ENCODE measurements at places on chromosomes 2 and 18.
A peak's percentile ranks its signal among the peaks of the same experiment; 100 is the strongest.

DNA sequence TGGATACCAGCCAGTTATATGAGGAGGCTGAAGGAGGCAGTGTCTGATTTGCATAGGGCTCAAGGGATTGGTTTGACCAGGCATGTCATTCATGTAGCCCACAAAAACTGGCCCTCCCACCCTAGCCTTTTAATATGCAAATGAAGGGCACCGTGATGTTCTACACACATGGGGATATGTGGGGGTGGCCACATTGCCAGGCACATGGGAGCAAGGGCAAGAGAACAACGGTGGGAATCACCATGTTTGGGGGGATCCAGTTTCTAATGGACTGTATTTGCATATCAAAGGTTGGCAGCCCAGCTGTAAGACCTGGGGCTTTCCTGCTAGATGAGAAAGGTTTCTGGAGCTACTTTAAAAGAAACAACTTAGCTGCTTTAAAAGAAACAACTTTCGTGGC lies 65.1 kb upstream of the SLC25A52 start:
- DNase-seq, result no peak

GRCh38 chr2:943821-944220 lies 6.8 kb upstream of the SNTG2 start:
- no peak for DNase-seq

GRCh38 chr2:2579814-2580213 lies 248.7 kb upstream of the MYT1L start:
- no peak for DNase-seq

GRCh38 chr2:105329197-105329554 lies 359 bp downstream of the TGFBRAP1 start:
- no peak for DNase-seq

DNA sequence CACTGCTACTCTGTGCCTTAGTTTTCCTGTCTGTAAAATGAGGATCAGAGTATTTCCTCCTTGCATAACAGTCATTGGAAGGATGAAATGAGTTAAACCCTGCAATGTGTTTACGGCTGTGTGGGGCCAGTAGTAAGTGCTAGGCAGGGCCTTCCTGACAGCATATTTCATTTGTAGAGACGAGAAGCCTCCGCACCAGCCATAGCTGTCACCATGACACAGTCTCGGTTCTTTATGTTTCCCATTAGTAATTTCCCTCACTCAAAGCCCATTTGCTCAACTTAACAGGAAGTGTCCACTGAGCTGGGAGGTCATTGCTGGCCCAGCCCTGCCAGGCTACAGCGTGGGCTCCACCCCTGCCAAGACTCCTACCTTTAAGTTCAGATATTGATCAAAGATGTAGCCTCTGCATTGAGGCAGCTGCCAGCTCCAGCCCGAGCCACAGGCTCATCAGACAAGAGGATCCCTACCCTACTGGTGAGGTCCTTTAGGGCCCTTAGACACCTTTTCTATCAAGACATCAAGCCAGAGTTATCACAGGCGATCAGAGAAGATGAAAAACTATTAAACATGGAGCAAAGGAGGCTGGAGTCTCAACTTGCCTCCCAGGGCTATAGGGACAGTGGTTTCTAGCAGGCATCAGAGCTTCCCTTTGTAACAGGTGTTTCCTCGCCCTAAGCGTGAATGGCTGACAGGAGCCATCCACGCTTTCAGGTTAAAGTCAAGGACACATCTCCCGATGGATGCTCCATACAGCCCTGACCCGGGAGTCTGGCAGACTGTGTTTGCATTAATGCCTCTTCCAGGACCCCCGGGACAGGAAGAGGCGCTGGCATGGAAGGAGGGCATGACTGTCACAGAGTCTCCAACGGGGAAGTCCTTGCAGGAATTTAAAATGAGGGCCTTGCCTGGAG lies 251.7 kb downstream of the NDUFA10 start:
- no peak for DNase-seq

- DNase-seq, result no peak
Observed at GRCh38 chr2:240256704-240257637, 116.5 kb upstream of the OTOS start.

GRCh38 chr18:24128700-24129099 lies 10.2 kb upstream of the CABYR start:
- no peak for DNase-seq

DNA sequence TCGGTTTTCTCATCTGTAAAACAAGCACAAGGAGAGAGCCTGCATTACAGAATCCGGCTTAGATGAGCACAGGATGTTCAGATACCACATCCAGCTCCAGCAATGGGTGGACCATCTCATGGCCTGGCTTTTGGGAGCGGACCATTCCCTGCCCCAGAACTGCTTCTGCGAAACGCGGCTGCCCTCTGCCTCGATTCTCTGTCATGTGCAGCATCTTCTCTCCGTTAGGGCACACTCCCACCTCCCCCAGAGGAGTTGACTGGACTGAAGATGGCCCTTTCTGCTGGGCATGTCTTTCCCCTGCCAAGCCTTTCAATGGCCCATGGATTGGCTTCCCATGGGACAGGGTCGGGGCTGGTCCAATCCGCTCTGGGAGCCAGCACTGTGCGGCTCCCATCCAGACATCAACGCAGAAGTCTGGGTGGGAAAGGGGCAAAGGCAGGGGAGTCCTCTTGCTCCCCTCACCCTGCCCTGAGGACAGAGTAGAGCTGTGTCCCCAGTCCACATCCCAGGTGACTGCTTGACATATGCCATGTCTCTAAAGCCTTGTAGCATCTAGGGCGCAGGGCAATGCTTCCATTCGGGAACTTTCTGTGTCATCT lies 14.3 kb upstream of the FAHD2A start:
- DNase-seq, result no peak

GRCh38 chr18:75173125-75173432 lies 35.9 kb downstream of the PTGR3 start:
- DNase-seq, result peak; percentile 5

DNA sequence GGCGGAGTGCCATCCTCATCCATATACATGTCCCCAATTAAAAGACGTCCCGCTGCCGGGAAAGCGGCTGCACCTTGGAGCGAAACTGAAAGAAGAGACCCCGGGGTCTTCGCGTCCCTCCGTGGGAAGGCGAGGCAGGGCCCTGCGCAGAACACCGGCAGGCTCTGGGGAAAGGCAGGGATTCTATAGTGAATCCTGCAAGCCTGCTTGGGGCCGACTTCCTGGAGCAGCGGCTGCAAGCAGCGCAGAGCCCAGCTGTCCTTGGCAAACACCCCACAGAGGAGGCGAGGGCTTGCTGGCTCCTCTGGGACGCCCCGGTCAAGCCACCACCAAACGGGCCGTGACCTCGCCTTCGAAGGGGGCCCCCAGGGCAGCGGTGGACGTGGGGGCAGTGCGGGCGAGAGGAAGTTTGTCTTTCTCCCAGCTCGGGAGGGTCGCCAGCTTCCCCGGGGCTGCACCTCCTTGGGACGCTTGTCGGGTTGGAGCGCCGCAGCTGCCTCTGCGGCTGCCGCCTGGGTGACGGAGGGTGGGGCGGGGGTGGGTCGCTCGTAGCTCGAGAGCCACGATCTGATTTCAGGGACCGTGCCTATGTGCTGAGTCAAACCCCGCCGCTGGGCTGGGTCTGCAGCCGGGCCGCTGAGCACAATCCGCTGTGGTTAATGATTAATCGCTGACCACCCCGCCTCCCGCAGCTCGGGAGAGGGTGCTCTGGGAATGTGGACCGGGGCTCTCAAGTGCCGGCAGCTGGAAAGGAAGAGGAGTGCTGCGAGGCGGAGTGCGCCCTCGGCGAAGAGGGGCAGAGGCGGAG lies 486 bp upstream of the GPR39 start:
- DNase-seq, result peak; percentile 8

GRCh38 chr2:46972438-46972837 lies 56.8 kb upstream of the MCFD2 start:
- no peak for DNase-seq

DNA sequence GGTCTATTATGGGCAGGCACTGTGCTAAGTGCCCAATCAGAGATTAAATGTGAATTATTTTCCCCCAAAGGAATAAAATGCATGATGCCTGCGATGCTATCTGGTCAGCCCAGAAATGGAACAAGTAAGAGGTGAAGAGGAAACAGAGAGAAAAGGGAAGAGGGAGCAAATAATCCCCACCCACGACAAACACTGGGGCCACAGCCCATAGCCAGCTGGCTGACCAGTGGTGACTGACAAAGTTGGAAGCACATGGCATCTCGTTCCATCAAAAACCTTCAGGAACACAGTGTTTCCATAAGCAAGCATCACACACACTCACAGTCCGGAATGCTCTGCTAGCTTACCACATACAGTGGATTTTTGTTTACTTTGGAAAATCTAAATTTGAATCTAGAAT lies 21.1 kb upstream of the COX7A2L start:
- no peak for DNase-seq

DNA sequence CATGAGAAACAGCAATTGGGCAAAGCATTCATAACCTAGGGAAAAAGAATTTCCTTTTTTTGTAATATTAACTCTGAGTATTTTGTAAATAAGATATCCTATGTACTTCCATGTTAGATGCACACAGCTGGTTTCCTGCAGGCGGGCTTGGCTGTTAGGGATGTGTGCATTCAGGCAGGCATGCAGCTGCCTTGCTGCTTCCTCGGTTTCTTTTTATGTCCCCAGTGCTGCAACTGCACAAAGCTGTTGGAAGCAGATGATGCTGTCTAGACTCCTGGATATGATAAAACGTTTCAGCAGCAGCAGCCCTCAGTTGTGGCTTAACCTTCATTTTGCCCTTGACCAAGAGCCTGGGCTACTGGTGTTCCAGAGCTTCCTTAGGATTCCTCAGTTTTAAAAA lies 89.4 kb upstream of the EML6 start:
- no peak for DNase-seq

DNA sequence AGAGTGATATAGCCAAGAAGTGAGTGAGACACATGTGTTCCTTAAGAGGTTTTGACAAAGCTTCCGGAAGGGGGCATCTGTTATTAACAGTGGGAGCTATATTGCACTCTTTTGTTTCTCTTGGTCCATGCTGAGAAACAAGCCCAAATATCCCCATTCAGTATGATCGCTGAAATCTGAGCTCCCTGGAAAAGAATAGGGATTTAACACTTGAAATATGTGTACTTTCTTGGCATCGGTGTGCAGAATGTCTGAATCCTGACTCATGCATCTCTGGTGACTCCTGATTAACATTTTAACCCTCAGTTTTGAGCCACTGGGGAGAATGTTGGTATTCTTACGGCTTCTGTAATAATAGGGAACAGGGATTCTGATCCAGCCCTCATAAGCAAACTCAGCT lies 448.1 kb downstream of the TSN start:
- peak; percentile 11 for DNase-seq

GRCh38 chr2:58140508-58141072 lies 94.0 kb downstream of the VRK2 start:
- DNase-seq, result no peak

GRCh38 chr2:221571025-221571550 lies 1.0 kb downstream of the EPHA4 start:
- DNase-seq, result no peak

GRCh38 chr18:62525608-62526007 lies 2.8 kb downstream of the ZCCHC2 start:
- DNase-seq, result no peak

DNA sequence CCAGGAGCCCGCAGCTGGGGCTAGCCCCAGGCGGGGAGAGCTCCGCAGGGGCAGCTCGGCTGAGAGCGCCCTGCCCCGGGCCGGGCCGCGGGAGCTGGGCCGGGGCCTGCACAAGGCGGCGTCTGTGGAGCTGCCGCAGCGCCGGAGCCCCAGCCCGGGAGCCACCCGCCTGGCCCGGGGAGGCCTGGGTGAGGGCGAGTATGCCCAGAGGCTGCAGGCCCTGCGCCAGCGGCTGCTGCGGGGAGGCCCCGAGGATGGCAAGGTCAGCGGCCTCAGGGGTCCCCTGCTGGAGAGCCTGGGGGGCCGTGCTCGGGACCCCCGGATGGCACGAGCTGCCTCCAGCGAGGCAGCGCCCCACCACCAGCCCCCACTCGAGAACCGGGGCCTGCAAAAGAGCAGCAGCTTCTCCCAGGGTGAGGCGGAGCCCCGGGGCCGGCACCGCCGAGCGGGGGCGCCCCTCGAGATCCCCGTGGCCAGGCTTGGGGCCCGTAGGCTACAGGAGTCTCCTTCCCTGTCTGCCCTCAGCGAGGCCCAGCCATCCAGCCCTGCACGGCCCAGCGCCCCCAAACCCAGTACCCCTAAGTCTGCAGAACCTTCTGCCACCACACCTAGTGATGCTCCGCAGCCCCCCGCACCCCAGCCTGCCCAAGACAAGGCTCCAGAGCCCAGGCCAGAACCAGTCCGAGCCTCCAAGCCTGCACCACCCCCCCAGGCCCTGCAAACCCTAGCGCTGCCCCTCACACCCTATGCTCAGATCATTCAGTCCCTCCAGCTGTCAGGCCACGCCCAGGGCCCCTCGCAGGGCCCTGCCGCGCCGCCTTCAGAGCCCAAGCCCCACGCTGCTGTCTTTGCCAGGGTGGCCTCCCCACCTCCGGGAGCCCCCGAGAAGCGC lies 15.0 kb upstream of the GMPPA start:
- no peak for DNase-seq

- no peak for DNase-seq
Observed at GRCh38 chr2:205047273-205047839, 502.1 kb downstream of the PARD3B start.

DNA sequence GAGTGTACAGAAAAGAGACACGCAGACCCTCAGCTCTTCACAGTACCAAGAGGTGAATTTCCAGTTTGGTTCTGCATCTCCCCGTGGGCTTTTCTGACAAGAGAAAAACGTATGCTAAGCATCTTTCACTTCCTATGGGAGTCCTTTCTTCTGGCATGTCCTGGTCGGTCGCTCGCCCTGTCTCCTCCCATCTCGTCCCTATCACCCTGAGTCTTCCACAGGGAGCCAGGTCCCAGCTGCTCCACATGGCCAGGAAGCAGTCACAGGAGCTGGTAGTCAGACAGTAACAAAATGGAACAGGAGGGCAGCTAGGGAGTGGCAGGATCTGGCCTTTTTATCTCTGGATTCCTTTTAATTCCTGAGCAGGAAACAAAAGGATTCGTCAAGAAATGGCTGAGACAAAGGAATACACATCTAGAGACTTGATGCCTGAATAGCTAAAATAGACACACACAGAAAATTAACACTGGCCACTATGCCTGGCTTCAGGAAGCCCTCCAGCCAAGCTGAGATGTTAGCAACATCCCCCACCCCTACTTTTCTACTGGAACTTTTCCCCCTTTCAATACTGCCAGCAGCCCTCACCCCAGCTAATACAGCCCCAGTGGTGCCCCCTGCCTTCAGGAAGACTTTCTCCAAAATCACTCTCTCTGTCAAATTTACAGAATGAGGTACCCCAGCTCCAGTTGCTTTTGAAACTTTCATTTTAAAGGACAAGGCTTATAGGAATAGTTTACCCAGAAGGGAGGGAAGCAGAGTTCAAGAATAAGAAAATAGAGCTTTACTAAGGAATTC lies 136.1 kb downstream of the DNER start:
- peak; percentile 3 for DNase-seq

- no peak for DNase-seq
Observed at GRCh38 chr2:14125624-14126293, 506.8 kb upstream of the LRATD1 start.
